ENCODE measurements at places on chromosomes 11 and 22.

DNA sequence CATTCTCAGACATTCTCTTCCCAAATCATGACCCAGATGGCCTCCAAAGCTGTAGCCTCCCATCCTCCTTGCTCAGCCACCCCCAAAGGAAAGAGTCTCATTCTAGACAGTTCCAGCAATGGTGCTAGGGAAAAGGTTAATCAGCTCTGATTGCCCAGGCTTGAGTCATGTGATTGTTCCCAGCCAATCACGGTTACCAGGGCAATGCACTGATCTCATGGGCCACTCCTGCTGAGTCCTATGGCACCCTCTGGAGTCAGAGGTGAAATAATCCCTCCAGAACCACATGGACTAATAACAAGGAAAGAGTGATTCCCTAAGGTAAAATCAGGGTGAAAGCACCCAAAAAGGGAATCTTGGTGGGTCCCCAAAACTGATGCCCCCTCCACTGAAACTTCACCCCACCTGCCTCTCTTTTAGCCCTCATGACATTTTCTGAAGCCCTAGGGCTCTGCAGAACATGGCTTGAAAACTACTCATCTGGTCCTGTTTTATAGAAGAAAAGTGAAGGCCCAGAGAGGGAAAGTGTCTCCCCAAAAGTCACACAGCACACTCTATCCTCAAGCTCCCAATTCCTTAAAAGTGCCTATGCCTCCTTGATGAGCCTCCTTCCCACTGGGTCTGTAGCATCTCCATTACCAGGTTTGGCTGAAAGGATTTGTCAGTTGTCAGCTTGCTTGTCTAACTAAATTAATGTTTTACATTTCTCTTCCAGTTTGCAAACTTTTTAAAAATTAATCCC is 203.7 kb downstream of the MN1 start:
- no peak for DNase-seq

DNA sequence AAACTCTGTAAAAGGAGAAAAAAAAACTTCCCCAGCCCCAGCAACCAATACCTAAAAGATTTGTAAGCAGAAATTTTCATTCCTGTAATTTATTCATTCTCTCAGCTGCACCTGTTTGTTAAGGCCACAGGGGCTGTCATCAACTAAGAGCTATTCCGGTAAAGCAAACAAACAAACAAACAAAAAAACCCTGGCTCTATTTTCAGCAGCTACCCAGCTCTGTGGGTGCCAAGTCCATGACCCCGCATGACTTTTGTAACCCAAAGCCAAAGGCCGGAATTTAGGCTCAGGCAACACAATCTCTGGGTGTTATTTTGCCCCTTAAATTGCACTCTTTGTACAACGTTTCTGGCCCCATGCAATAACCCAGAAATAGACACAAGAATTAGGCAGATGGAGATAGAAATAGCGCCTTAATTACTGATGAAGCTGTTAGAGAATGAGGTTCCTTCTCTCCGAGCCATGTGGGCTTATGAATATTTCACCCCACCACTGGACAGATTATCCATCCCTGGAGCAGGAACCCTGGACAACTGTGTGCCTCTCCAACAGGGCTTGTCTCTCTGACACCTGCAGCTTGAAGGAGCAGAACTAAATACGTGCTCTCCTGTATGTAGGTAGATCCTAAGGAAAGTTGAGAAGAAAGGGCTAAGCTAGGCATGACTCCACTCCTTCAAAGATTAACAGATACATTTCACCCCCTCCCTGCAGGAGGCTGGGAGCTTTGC is 29.4 kb downstream of the APOL6 start:
- no peak for DNase-seq

- no peak for DNase-seq
Measured at GRCh38 chr11:35354644-35355043, 64.7 kb downstream of the SLC1A2 start.

- DNase-seq: peak; percentile 39
Measured at GRCh38 chr11:74460481-74461154, 6.7 kb downstream of the KCNE3 start.

- DNase-seq: no peak
Measured at GRCh38 chr11:122743949-122744348, 88.4 kb downstream of the UBASH3B start.

GRCh38 chr11:67052891-67053290 is 3.8 kb upstream of the RHOD start:
- no peak for DNase-seq

- DNase-seq: peak; percentile 48
Measured at GRCh38 chr11:128898580-128899344, 7.6 kb downstream of the KCNJ5 start.

- no peak for DNase-seq
Measured at GRCh38 chr11:126337126-126337473, 18.4 kb upstream of the ST3GAL4 start.

- no peak for DNase-seq
Measured at GRCh38 chr11:9061807-9062206, 29.6 kb downstream of the SCUBE2 start.

GRCh38 chr22:37139762-37140161 is 10.0 kb downstream of the IL2RB start:
- no peak for DNase-seq

DNA sequence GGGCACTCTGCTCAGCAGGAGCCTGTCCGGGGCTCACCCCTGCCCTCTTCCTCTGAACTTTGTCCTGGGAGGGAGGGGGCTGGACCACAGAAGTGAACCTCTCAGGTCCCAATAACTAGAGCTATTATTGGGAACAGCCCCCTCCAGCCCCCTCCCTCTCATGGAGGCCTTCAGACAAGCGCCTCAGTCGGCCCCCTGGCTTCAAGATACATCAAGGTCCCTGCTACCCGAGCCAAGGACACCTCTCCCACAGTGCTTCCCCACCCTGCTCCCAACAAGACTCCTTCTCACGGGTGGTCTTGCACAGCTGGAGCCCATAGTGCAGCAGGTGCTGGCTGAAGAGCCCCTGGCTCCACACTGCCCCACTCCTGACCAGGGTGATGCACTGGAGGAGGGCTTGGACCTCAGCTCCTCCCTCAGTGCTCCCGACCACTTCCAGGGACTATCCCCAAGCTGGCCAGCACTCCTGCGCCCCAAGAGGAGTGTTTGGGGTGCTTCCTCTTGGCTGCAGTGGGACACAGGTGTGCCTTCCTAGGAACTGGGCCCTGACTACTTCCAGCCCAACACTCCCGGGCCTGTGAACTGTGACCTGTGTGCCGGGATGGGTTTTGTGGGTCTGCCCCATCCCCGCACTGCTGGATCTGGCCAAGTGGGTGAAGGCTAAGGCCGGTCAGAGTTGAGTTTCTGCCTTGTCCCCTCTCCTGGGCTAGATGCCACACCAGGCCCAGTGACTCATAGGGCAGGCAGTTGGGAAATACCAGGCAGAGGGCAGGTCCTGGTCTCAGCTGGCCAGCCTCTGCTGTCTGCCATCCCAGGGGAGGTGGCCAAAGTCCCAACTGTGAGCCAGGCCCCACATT is 2.2 kb downstream of the PNPLA2 start:
- peak; percentile 54 for DNase-seq

Data from HCEC 1CT (cell line).